Activated naive CD8-positive, alpha-beta T cell treated with anti-CD3 and anti-CD28 coated beads, Interleukin-2, amount 50 U/mL, for 16 hours (primary cell): ENCODE measurements at places on chromosomes 3 and 15.
A peak's percentile ranks its signal among the peaks of the same experiment; 100 is the strongest.

DNA sequence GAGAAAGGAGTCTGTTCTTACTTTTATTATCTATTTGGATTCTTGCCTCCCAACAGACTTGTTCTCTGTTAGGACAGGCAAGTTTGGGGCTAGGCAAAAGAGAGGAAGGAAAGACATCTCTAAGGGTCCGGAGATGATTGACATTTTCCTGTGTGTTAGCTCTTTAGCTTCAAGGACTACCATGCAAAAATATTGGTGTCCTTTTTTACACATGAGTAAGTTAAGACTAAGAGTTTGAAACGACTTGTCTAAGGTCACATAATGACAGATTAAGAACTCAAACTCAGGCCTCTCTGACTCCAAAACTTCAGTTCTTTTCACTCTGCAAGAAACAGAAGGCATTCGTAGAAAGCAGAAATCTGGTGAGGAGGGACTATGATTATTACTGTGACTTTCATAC, 5.9 kb downstream of the LMCD1 start:
- DNase-seq = no peak

- no peak for DNase-seq
Measured at GRCh38 chr3:32109256-32109655, 2.8 kb downstream of the GPD1L start.

DNA sequence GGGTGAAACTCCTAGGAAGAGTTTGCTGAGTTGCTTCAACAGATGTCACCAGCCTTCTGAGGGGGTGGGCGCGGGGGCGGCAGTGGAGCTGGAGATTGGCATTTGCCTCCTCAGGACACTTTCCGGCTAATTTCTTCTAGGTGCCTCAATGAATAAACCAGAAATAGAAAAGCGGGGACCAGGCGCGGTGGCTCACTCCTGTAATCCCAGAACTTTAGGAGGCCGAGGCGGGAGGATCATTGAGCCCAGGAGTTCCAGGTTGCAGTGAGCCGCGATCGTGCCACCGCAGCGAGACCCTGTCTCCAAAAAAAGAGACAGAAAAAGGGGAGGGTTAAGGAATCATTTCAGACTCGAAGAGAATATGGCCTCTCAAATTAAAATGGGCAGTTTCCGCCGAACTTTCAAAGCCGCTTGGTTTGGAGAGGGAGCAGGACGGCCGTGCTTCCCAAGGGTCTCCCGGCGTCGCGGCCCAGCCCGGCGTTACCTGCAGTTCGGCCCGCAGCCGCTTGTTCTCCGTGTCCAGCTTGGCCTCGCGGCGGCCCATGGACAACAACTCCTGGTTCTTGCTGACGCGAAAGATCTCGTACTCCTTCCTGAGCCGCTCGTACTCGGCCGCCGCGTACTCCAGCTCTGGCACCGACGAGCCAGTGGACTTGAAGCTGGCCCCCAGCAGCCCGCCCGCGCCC, 587 bp downstream of the NPHP3 start:
- no peak for DNase-seq

GRCh38 chr3:17151598-17152373, 267.0 kb downstream of the PLCL2 start:
- DNase-seq = peak; percentile 73

GRCh38 chr15:63476229-63476632, 28.2 kb upstream of the USP3 start:
- no peak for DNase-seq

- DNase-seq = no peak
Measured at GRCh38 chr3:42991341-42992315, 12.5 kb downstream of the GASK1A start.

GRCh38 chr3:185645596-185646381, 59.7 kb downstream of the SENP2 start:
- DNase-seq = no peak

- DNase-seq = no peak
Measured at GRCh38 chr3:148191966-148192365, 505.7 kb upstream of the AGTR1 start.

DNA sequence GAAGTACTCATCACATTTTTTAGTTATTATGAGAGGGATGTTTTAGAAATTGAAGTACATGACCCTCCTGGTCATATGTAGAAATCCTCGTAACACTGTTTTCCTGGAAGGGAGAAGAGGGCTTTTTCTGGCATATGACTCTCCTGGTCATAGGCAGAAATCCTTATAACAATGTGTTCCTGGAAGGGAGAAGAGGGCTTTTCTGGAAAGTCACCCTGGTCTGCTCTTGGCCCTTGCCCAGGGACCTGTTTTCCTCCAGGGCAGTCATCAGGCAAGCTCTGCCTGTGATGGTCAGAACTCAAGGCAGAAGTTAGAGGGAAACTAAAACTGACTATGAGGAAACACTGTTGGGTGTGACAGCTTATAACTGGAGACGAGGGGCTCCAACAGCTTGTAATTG, 27.7 kb downstream of the LAMP3 start:
- DNase-seq = no peak

DNA sequence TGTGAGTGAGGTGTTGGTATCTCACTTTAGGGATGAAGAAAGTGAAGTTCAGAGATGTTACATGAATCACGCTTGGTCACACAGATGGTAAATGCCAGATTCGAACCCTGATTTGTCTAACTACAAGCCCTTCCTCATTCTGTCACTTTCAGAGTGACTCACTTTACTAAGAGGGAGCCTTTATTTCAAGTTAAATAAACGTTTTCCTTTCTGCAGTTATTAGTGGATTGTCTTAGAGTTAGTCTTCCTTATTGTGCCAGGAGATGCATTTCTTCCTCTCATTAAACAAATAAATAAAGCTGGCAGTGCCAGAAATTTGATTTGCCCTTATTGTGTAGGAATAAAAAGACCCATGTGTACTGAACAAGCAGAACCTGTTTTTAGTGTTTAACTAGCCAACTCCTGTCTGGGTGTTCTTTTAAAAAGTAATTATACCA, 162.5 kb downstream of the AKAP13 start:
- no peak for DNase-seq

DNA sequence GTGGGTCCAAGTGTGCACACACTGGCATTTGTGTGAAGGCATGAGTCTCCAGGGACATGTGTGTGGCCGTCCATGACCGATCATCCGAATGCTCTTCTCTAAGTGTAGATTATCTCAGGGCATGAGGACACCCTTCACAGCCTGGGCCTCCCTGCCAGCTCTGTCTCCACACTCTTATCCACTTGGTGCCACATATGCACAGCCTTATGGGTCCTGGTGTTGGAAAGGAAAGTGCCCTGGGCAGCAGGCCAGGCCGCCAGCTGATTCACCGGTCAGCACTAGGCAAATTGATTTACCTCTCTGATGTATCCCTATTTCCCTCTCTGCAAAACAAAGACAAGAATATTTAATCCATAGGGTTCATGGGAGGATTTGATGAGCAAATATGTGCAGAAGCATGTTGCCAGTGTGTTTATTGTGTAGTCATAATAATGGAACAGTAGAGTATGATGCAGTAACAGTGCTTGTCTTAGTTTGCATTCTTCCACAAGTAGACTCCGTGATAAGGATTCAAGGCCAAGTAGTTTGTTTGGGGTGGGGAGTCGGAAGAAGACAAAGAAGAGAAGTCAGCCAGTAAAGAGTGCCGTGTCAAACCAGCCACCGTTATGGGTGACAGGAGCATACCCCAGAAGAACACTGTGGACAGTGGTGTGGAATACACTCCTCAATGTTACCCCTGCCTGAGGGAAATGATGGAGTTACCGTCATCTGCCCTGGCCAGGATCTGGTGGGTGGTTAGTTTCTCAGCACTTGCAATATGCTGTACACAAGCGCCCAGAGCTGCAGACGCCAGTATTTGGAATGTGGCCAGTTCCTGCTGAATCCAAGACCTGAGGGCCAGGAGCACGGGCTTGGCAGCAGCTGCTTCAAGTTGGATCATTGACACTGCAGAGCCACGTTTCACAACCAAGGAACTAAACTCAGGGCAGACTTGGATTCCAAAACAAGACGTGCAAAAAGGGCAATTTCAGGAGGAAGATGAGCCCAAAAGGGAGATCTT, 85.1 kb downstream of the MTHFS start:
- no peak for DNase-seq

DNA sequence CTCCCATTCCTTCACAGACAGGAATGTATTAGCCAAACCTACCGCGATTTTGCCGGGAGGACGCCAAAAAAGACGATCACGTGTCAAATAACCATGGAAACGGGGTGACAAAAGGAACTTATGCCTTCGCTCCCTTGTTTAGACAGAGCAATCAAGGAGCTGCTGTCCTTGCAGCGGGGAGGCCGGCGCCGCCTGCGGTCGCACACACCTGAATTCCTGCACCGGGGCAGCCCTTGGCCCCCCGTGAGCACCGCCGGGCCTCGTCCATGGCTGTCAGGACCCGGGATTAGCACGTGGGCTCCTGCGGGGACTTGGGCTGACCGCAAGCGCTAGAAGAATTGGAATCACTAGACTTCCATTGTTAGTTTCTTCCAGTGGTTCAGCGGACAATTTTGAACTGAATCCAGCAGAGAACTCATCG, 193.1 kb downstream of the SHQ1 start:
- DNase-seq = no peak

GRCh38 chr3:41581700-41582099, 380.2 kb downstream of the ULK4 start:
- no peak for DNase-seq
